CD4-positive, CD25-positive, alpha-beta regulatory T cell (primary cell): ENCODE measurements at places on chromosomes 5 and 9. TPM values are rescaled to one million over a fixed set of nuclear protein-coding genes. Genes with fewer than 3 reads are reported as not detected.

GRCh38 chr5:93925321-93925720 lies 183.9 kb upstream of the POU5F2 start:
- DNase-seq: no peak
- H3K4me3 ChIP-seq: no peak overlapping the region
- peaks cover 2% of the 10 kb centered on the region for H3K36me3 ChIP-seq
- H3K27ac ChIP-seq: no peak overlapping the region
- H3K4me1 ChIP-seq: no peaks in the 10 kb centered on the region

- DNase-seq: no peak
- peaks cover 75% of the 10 kb centered on the region for H3K36me3 ChIP-seq
- H3K4me1 ChIP-seq: no peaks in the 10 kb centered on the region
Observed at GRCh38 chr9:113290052-113290607, 13.0 kb downstream of the RNF183 start.

AIF1L gene
- total RNA-seq: 0.12 TPM

- DNase-seq: no peak
- no peaks in the 10 kb centered on the region for H3K36me3 ChIP-seq
- H3K4me3 ChIP-seq: no peak overlapping the region
- no peaks in the 10 kb centered on the region for H3K4me1 ChIP-seq
Observed at GRCh38 chr9:129703667-129704355, 38.4 kb downstream of the PRRX2 start.

- H3K4me3 ChIP-seq: no peak overlapping the region
- H3K27me3 ChIP-seq: no peaks in the 10 kb centered on the region
- H3K27ac ChIP-seq: no peak overlapping the region
- no peak for DNase-seq
- H3K36me3 ChIP-seq: no peaks in the 10 kb centered on the region
Observed at GRCh38 chr5:13606051-13606450, 338.4 kb downstream of the DNAH5 start.

COX7C gene
- 383 TPM for total RNA-seq

DNA sequence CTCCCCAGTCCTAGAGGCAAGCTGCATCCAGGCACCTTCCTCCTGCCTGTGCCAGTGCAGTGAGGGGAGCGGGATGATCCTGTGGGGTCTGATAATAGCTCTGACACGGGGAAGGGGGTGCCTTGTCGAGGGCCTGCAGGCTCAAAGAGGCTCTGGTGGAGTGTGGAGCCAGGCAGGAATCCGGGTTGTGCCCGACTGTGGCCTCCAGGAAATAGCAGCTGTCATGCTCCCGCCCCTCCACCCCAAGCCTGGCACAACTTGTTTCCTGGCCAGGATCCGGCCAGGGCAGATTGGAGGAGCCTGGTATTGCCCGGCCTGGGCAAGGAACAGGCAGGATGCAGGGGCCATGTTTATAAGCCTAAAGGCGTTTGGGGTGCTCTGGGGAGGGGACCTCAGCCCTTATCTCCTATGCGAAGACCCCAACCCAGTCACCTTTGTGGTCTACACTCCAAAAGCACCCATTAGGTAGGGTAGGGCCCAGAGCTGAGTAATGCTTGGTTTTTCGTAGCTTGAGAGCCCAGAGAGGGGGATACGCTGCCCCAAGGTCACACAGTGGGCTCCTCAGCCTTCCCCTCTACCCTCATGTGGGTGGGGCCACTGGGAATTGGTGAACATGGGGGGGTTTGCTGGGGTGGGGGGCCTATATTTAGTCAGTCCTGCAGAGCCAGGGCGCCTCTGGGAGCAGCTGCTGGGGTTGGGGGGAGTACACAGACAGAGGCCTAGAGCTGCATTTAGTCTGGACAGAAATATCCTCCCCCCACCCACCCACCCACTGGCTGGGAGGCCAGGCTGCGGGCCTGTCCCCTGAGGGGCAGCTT lies 12.2 kb downstream of the CXXC5 start:
- no peak overlapping the region for H3K27ac ChIP-seq
- H3K27me3 ChIP-seq: no peaks in the 10 kb centered on the region
- H3K4me1 ChIP-seq: no peaks in the 10 kb centered on the region
- no peak overlapping the region for H3K4me3 ChIP-seq
- H3K36me3 ChIP-seq: no peaks in the 10 kb centered on the region

NOXA1 gene
- 3.8 TPM for total RNA-seq

GRCh38 chr5:31329715-31330114 lies 136.2 kb downstream of the CDH6 start:
- DNase-seq: no peak
- H3K27me3 ChIP-seq: no peaks in the 10 kb centered on the region
- no peaks in the 10 kb centered on the region for H3K4me1 ChIP-seq
- H3K36me3 ChIP-seq: no peaks in the 10 kb centered on the region
- H3K4me3 ChIP-seq: no peak overlapping the region

SMU1 gene
- total RNA-seq: 22.7 TPM

TARS1 gene
- 46.7 TPM for total RNA-seq

GRCh38 chr5:125560476-125561225 lies 814.2 kb upstream of the ZNF608 start:
- no peak overlapping the region for H3K4me3 ChIP-seq
- H3K27me3 ChIP-seq: no peaks in the 10 kb centered on the region
- H3K36me3 ChIP-seq: no peaks in the 10 kb centered on the region
- no peaks in the 10 kb centered on the region for H3K4me1 ChIP-seq

DNA sequence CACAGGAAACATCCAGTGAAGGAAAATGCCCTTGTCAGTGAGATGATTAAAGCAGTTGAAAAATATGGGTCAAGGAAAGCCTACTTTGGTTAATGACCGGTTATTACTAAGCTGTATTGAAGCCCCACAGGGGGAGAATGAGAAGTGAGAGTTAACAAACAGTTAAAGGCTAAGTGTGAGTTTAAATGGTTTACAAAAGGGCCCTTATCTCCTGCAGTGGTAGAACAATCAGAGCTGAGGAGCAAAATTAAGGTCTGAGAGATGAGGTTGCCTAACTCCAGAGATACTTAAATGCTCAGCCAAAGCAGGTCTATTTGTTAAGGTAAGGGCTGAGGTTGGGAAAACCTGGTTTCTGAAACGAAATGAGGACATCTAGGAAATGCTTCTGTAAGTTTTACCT lies 75.1 kb upstream of the FER start:
- H3K27me3 ChIP-seq: no peaks in the 10 kb centered on the region
- H3K4me3 ChIP-seq: no peak overlapping the region
- no peaks in the 10 kb centered on the region for H3K4me1 ChIP-seq
- H3K27ac ChIP-seq: no peak overlapping the region

DNA sequence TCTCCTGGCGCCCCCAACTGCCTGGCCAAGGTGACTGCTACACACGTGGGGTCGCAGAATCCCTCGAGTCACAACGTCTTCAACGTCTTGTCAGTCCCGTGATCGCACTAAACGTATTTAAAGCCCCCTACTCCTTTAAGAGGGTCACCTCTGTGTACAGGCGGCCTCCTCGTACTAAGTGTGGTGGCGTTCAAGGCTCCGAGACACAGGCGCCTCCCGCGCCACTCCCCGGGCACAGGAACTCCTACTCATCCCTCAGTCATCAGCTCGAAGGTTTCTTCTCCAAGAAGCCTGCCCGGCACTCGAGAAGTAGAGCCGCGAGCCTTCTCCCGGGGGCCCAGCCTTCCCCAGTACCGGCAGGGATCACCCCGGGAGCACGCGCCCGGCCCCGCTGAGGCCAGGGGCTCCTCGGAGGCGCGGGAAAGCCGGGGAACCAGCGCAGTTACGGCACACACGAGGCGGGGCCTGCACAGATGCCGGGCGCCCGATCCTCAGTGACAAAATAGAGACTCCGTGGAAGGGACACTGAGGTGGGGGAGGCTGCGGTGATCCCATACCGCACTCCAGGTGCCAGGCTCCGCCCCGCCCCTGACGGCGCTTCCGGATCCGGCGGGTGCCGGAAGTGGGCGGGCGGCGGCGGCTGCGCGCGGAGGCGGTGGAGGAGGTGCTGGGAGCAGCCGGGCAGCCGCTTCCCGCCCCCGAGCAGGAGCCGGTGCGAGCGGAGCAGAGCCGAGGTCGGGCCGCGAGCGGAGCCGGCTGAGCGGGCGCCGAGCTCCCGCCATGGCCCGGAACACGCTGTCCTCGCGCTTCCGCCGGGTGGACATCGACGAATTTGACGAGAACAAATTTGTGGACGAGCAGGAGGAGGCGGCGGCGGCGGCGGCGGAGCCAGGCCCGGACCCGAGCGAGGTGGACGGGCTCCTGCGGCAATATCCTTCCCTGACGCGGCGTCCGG lies 6.9 kb downstream of the ARPC5L start:
- peaks cover 53% of the 10 kb centered on the region for H3K4me1 ChIP-seq
- peak overlapping the region; percentile 94 for H3K27ac ChIP-seq
- H3K36me3 ChIP-seq: peaks cover 19% of the 10 kb centered on the region

GRCh38 chr5:159668556-159668955 lies 247.7 kb upstream of the ADRA1B start:
- H3K4me3 ChIP-seq: no peak overlapping the region
- H3K27ac ChIP-seq: no peak overlapping the region
- no peaks in the 10 kb centered on the region for H3K27me3 ChIP-seq
- no peaks in the 10 kb centered on the region for H3K36me3 ChIP-seq
- no peak for DNase-seq
- no peaks in the 10 kb centered on the region for H3K4me1 ChIP-seq

SH3RF2 gene
- 4.5 TPM for total RNA-seq

ENHO gene
- 0.37 TPM for total RNA-seq

ACSL6 gene
- total RNA-seq: 5.5 TPM

CAAP1 gene
- 17.0 TPM for total RNA-seq

DNA sequence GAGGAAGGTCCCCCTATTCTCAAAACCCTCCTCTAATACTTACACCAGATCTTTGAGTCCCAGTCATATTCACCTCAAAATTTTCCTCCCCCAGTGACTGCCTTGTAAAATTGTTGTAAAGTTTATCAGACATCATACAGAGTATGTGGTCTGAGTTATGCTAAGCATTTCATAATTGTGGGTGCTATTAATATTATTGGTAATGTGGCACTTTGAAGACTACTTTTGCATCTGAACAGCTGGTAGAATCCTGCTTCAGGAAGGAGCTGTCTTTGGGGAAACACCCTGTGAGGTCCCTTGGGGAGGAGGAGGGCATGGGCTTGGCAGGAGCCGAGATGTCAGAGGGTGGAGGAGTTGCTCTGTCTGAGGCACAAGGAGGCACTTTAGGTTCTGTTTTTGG lies 164.9 kb upstream of the ZNF618 start:
- H3K27me3 ChIP-seq: no peaks in the 10 kb centered on the region
- DNase-seq: no peak
- no peaks in the 10 kb centered on the region for H3K36me3 ChIP-seq
- H3K4me3 ChIP-seq: no peak overlapping the region

GRCh38 chr5:151721087-151721646 lies 34.5 kb upstream of the SPARC start:
- H3K27me3 ChIP-seq: no peaks in the 10 kb centered on the region
- no peaks in the 10 kb centered on the region for H3K36me3 ChIP-seq
- H3K27ac ChIP-seq: no peak overlapping the region
- no peaks in the 10 kb centered on the region for H3K4me1 ChIP-seq

DNA sequence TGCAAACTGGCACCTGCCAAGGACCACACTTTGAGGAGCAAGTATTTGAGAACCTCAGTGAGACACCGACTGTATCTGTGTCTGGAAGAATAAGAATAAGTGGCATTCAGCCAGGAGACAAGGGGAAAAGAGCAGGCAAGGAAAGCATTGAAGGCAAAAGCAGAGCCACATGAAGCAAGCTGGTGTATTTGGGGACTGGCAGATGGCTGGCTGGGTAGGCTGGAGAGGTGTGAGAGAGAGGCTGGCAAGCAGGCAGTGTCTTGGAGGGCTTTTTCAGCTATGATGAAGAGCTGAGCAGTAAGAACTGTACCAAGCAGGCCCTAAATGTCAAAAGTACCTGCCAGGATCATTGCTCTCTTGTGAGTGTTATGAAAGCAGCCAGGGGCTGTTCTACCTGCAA lies 14.1 kb upstream of the C5orf58 start:
- DNase-seq: no peak
- H3K4me3 ChIP-seq: no peak overlapping the region
- no peaks in the 10 kb centered on the region for H3K4me1 ChIP-seq
- H3K27ac ChIP-seq: no peak overlapping the region
- no peaks in the 10 kb centered on the region for H3K36me3 ChIP-seq

LCN9 gene
- not detected for total RNA-seq
